Cerebellum (tissue), 4 donors: ENCODE measurements at places on chromosomes 12 and 14.

GRCh38 chr12:96237465-96238077 is 43.4 kb downstream of the ELK3 start:
- DNase-seq, result no peak

GRCh38 chr12:68905733-68906132 is 27.2 kb downstream of the CPM start:
- DNase-seq, result no peak

- no peak for DNase-seq
Measured at GRCh38 chr12:27524839-27525753, 1.1 kb downstream of the PPFIBP1 start.

DNA sequence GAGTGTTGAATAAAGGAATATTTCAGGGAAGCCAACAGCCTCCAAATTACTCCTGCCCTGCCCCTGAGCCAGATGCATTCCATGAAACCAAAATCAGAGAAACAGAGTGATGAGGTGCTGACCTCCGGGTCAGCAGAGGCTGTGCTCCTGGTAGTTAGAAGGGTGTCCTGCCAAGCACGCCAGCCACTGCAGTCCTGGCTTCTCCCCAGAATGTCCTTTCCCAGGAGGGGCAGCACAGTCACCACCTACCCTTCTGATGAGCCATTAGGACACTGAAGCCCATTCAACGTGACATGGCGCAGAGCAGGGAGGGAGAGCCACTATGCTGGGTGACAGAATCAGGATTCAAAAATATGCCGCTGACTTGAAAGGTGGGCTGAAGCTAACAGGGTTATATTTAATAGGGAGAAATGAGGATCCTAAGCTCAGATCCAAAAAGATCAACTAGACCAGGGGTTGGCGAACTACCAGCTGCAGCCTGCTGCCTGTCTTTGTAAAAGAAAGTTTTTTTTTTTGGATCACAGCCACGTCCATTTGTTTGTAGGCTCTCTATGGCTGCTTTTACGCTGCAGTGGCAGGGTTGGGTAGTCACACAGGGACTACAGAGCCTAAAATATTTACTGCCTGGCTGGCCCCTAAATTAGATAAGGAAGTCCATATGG is 34.5 kb upstream of the PLEK2 start:
- DNase-seq, result no peak

- no peak for DNase-seq
Measured at GRCh38 chr12:56922031-56922430, 12.2 kb downstream of the SDR9C7 start.

DNA sequence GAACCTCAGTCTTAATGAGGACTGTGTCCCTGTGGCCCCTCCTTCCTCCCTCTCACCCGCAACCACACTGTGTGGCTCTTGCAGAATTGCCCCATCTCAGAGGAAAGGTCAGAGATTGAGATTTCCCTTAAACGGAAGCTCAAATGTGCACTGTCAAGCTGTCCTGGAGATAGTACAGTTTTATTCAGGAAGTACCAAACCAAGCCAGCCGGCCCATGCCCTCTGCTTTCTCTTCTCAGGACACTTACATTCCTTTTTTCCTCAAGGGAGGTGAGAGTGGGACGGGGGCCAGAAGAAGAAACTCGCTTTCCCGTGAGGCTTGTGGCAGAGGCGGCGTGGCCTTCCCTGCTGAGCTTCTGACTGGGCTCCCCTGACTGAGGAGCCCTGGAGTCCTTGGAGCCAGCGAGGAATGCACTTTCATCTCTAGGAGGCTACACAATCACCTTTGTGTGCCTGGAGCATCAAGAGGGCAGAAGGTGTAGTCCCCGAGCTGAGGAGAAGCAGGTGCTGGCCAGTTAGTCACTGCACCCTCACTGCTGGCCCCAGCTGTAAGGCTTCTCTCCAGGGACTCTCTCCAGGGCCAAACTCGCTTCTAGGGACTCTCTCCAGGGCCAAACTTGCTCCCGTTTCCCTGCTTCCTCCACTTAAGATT is 24.1 kb upstream of the ATP2A2 start:
- no peak for DNase-seq

DNA sequence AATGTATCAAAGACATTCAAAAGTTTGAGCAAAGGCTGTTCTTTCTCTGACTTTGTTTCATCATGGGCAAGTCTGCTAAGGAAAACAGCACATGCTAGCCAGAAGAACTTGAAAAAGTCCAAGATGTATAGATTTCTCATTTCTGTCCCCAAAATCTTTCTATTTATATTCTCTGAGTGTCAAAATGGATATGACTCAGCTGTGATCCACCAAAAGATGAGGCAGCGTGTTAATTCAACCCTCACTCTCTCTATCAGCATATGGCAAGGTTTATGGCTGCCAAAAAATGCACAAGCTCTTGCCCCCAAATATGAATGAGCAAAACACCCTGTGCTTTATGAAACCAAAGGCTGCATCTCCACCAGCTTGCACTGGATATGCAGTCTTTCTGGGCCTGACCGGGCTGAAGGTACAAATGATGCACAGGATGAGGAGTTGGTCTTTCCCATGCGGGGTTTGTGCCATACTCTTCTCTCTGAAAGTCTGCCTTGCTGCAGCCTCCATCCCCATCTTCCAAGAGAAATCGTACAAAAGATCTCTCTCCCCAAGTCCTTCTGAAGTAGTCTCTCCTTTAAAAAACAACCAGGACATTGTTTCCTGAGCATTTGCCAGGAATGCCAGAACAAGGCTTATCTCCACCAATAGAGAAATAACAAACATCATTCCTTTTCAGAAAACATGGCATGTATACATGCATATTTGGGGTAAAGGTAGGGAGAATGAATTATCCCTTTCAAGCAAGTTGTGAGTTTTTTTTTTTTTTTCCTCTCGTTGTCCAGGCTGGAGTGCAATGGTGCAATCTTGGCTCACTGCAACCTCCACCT is 203.4 kb downstream of the TMX1 start:
- no peak for DNase-seq

- no peak for DNase-seq
Measured at GRCh38 chr12:11922361-11922760, 148.4 kb upstream of the BCL2L14 start.

GRCh38 chr12:31214626-31215517 is 111.1 kb downstream of the SINHCAF start:
- no peak for DNase-seq

DNA sequence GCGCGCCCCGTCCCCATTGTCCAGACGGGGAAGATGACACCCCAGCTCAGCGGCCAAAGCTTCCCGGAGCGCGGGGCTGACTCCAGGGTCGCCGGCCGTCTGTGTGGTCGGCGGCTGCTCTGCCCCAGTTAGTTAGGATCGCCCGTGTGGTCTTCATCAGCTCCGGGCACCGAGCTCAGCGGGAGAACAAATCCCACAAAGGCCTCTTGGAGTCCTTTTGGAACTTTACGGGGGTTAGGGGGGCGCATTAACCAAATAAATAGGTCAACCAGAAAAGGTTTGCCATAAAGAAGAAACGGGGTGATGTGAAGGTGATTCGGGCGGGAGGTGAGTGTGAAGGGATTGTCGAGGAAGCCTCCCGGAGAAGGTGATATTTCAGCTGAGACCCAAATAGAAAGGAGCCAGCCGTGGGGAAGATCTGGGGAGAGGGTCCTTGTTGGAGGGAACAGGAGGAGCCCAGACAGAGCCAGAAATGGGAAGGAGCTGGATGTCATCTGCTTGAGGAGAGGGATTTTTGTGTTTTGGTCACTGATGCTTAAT is 697 bp downstream of the ATP6V0A2 start:
- DNase-seq, result no peak

GRCh38 chr14:100828031-100828769 is 2.3 kb downstream of the MEG3 start:
- peak; percentile 61 for DNase-seq

GRCh38 chr14:49114161-49114893 is 471.9 kb downstream of the RPS29 start:
- no peak for DNase-seq

GRCh38 chr12:44227616-44228015 is 391.7 kb downstream of the TMEM117 start:
- no peak for DNase-seq
